ENCODE measurements at places on chromosomes 12 and 14. TPM values are rescaled to one million over a fixed set of nuclear protein-coding genes. Genes with fewer than 3 reads are reported as not detected.

Gene GLI1
- not detected for total RNA-seq

Gene SCN8A
- total RNA-seq = 2.5 TPM

Gene TSPAN11
- 16.5 TPM for total RNA-seq

Gene SLC48A1
- 16.8 TPM for total RNA-seq

Gene MYF6
- total RNA-seq = not detected

Gene TAS2R43
- 1.3 TPM for total RNA-seq

Gene CKAP4
- 148 TPM for total RNA-seq

Data from vein endothelial cell (primary cell).